ENCODE measurements at places on chromosomes 16 and 17.

DNA sequence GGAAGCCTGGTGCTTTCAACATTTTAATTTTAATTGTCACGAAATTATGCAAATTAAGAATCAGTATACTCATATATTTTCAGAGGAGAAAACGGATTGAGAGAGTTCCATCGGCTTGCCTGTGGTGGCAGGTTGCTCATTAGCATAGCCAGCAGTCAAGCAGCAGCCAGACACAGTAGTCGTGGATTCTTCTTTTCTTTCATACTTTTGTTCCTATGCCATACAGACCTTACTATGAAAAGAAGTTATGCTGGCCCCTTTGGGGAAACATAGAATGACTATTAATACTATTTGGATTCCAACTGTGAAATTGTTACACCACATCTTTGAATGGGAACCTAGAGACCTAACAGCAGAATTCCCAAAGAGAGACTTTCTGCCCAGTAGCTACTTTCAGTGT lies 617.7 kb upstream of the CA10 start:
- DNase-seq: no peak

DNA sequence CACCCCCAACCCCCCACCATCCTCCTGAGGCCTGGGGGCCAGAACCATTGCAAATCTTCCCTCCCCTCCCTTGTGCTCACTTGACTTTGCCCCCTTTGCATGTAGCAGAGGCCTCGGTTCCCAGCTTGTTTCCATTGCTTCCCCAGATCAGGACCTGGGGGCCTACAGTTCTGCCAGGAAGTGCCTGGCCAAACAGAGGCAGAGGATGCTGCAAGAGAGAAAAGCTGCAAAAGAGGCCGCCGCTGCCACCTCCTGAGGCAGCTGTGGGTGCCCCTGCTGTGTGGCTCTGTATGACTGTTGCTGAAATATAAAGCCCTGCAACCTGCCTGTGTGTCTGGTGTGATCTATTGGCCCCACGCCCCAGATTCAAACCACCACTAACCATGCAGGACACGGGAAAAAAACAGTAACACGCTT lies 2.3 kb downstream of the NDUFB10 start:
- peak; percentile 54 for DNase-seq

DNA sequence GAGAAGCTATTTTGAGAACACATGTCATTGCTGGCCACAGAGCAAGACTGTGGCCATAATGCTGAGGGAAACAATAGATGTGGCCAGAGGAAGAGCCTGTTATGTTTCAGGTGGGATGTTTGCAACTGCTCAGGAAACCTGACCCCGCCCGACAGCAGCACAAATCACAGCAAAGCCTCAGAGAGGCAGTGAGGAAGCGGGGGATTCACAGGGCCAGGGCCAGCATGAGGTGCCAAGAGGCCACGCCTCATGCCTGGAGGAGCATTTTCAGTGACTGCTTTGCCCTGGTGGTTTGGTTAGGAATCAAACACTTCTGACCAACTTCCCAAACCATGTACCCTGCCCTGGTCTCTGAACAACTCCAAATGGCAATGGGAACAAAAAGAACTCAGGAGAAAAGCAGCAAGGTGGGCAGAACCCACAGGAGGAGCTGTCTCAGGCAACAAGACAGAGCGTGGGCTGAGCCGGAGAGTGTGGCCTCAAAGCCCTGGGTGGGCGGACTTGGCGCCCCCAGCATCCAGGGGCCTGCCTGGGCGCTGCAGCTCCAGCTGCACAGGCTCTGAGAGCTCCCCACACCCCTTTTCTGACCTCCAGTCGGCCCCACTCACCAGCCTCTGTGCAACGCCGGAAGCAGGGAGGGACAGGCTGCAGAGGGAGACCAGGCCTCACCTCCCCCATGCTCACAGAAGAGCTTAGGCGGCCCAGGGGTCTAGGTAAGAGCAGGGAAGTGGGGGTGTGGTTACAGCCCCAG lies 20.6 kb downstream of the HIC1 start:
- DNase-seq: no peak

DNA sequence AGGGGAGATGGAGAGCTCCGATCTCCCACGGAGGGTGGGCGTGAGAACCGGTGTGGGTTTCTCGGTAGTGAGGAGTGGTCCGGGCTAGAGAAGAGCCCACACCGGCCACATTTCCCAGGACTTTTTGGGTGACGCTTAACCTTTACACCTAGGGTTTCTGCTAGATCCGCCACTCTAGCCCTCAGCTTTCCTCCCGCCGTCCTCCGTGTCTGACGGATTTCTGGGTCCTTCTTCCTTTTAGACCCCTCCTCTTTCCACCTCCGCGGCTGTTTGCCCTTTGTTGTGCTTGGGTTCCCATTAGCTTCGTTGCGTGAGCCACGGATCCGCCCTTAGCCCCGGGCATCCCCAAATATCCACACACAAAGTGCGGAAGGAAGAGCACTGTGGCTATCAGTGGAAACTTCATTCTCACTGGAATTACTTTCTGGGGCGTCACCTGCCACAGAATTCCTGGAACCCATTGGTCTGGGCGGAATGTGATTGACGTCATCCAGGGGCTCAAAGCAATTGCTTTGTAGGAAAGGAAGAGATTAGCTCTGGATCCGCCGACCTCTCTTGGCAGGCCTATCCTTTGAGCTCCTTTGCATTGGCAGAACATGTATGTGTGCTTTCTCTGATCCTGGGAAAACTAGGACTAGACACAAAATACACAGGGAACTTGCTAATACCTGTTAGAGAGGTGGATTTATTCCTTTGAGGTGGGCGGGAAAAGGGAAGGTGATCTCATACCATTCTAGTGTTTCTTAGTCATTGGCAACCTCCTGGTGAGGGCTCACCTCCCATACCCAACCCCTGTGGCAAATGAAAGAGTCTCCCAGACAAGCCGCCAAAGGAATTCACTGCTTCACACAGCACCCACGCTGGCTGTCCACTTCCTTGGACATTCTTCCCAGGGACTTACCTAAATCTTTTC lies 654 bp downstream of the TNFAIP1 start:
- DNase-seq: no peak

GRCh38 chr17:64225410-64225809 lies 37.6 kb downstream of the TEX2 start:
- DNase-seq: no peak

Measured in activated CD4-positive, alpha-beta T cell treated with anti-CD3 and anti-CD28 coated beads, Interleukin-2, Interleukin-4, amounts not matched to agents 100 ng/mL and 50 ng/mL, durations not matched to agents 16 hours and 8 hours (primary cell).